ENCODE measurements at places on chromosomes 16 and 17.
A peak's percentile ranks its signal among the peaks of the same experiment; 100 is the strongest.

- no peaks in the 10 kb centered on the region for H3K36me3 ChIP-seq
- no peak overlapping the region for H3K4me3 ChIP-seq
- no peaks in the 10 kb centered on the region for H3K27me3 ChIP-seq
- H3K4me1 ChIP-seq: no peaks in the 10 kb centered on the region
- no peak for DNase-seq
These were observed 78.2 kb upstream of the RNU2-1 start for GRCh38 chr17:43312011-43312410.

GRCh38 chr17:62965174-62965685 lies 805 bp upstream of the TANC2 start:
- H3K4me1 ChIP-seq: peaks cover 6% of the 10 kb centered on the region
- H3K27me3 ChIP-seq: no peaks in the 10 kb centered on the region
- H3K4me3 ChIP-seq: peak overlapping the region; percentile 88
- no peak for DNase-seq
- H3K36me3 ChIP-seq: no peaks in the 10 kb centered on the region

GRCh38 chr16:27489906-27490305 lies 59.8 kb downstream of the GTF3C1 start:
- no peak for DNase-seq
- H3K36me3 ChIP-seq: peaks cover 63% of the 10 kb centered on the region
- no peak overlapping the region for H3K4me3 ChIP-seq
- H3K27me3 ChIP-seq: no peaks in the 10 kb centered on the region

GRCh38 chr16:86952769-86953168 lies 364.4 kb downstream of the C16orf95 start:
- H3K4me1 ChIP-seq: no peaks in the 10 kb centered on the region
- H3K27me3 ChIP-seq: no peaks in the 10 kb centered on the region
- H3K4me3 ChIP-seq: no peak overlapping the region
- H3K27ac ChIP-seq: no peak overlapping the region

DNA sequence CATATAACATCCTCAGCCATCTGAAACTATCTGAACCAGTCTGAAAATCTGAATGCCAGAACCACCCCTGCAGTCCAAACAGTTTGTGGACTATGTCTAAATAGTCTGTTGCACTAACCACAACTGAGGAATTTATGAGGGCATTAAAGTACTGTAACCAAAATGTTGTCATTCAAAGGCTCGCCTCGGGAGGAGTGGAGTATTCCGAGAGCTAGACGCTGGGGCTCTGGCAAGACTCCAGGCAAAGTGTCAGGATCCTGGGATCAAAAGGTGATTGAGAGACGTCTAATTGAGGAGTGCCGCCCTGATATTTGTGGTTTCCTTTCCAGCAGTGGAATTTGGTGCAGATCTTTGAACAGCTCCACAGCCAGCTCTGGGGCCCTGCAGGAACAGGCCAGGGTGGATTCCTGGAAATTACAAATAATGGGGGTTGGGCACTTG lies 142.9 kb upstream of the MYOCD start:
- no peaks in the 10 kb centered on the region for H3K27me3 ChIP-seq
- no peaks in the 10 kb centered on the region for H3K36me3 ChIP-seq
- DNase-seq: no peak
- no peak overlapping the region for H3K27ac ChIP-seq
- no peaks in the 10 kb centered on the region for H3K4me1 ChIP-seq

- no peak for DNase-seq
- no peaks in the 10 kb centered on the region for H3K27me3 ChIP-seq
- no peak overlapping the region for H3K4me3 ChIP-seq
These were observed 193.8 kb downstream of the SNX29 start for GRCh38 chr16:12170103-12171040.

DNA sequence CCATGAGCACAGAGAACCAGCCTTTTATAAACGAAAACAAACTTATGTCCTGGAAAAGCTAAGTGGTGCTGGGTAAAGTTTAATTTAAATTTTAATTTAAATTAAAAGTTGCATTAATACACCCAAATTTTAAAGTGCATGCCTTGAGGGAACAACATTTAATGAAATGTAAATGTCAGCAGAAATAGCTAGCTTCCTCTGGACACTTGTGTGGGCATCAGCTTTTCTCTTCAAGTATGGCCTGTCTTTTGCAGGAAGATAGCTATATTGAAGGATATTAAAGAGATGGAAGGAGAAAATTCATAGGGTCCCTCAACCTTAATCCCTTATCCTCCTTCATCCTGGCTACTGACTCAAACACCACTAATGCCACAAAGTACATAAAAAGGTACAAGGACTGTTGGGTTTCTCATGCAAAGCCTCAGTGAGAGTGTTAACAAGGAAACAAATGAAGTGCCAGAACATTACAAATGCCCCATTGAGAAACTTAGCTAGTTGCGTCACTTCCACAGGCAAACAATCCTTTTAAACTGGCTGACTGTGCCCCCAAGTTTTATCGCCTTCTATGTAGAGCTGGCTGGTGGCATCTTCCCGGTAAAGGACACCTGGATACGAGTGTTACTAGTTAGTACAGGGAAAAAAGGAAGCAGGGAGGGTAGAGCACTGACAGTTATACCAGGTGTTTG lies 14.1 kb downstream of the PHF12 start:
- peaks cover 32% of the 10 kb centered on the region for H3K4me1 ChIP-seq
- no peak for DNase-seq
- H3K27ac ChIP-seq: peak overlapping the region; percentile 20

DNA sequence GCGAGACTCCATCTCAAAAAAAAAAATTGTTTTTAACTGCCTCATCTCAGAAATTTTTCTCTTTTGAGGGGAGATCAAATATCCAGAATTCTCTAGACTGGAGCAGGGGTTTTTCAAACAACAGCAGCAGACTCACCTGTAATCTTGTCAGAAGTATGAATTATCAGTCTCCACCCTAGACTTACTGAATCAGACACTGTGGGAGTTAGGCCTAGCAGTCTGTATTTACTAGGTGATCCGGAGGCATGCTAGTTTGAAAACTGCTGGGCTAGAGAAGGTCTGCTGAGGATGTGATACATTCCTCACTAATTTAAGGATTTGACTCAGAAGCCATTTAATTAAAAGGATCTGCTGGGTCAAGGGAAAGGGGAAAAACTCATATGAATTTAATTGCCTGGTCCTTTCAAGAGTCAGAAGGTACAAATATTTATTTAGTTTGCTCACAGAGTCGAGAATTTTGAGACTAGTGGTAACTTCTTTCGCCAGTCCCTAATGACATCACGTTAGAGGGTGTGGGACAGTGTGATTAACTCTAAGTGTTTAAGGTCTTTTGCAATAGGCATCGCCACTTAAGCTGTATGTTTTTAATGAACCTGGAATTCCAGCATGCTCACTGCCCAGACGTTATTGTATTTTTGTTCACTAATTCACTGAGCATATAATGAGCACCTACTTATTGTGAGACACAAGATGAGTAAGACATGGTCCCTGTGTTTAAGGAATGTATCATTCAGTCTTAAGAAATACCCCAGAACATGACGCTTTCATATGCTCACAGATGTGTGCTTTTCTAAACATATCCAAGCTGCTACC lies 14.2 kb downstream of the ATP6V0A1 start:
- no peak for DNase-seq
- H3K36me3 ChIP-seq: peaks cover 9% of the 10 kb centered on the region
- peaks cover 14% of the 10 kb centered on the region for H3K4me1 ChIP-seq
- no peak overlapping the region for H3K4me3 ChIP-seq

- no peaks in the 10 kb centered on the region for H3K36me3 ChIP-seq
- peaks cover 22% of the 10 kb centered on the region for H3K4me1 ChIP-seq
- DNase-seq: peak; percentile 86
- H3K4me3 ChIP-seq: no peak overlapping the region
- H3K27ac ChIP-seq: no peak overlapping the region
These were observed 5.2 kb downstream of the CISD3 start for GRCh38 chr17:38735161-38735997.

DNA sequence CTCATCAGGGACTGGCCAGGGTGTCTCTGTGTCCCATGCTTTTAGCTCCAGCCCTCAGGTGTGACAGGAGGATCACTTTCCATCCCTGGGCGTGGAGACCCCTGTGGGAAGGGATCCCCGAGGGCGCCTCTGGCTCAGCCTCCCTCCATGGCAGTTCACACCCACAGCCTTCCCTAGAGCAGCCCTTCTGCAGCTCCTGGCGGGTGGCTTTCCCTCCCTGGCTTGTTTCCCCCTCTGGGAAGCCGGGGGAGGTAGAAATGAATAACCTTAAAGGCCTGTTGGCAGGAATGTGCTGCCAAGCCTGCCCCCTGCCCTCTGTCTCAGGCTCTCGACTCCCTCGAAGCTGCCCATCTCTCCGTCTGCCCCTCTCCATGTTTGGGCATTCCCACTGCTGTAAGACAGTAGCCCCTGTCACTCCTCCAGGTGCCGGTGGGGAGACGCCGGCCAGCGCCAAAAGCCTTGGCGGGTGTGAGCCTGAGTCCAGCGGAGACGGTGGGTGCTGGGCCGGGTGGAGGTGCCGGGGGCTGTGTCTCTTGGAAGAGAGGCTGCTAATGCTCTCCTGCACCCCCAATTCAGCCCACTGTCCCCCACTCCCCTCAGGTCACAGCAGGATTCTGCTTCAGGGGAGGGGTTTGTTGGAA lies 2.1 kb upstream of the ATP2A1 start:
- no peaks in the 10 kb centered on the region for H3K27me3 ChIP-seq
- H3K36me3 ChIP-seq: no peaks in the 10 kb centered on the region
- no peaks in the 10 kb centered on the region for H3K4me1 ChIP-seq
- H3K4me3 ChIP-seq: no peak overlapping the region

DNA sequence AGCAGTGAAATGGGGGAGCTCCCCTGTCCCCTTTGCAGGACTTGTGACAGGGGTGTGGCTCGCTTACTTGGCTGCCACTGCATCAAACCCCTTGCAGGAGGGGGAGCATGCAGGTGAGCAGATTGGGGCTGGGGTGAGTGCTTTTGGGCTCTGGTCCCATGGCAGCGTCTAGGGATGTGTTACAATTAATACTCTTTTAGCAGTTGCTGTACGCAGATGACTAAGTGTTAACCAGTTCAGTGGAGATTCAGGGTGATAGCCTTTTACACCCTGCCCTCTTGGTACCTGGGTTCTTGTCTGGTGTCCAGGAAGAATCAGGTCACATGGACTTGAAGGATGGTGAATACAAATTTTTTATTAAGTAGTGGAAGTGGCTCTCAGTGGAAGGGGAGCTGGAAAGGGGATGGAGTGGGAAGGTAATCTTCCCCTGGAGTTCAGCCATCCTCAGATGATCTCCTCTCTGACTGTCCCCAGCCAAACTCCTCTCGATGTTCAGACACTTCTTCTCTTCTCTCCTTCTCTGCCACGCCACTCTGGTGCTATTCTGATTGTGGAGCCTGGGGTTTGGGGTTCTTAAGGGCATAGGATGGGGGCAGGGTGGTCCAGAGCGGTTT lies 100.1 kb downstream of the MARF1 start:
- no peaks in the 10 kb centered on the region for H3K4me1 ChIP-seq
- no peak overlapping the region for H3K4me3 ChIP-seq
- H3K27ac ChIP-seq: no peak overlapping the region
- H3K36me3 ChIP-seq: no peaks in the 10 kb centered on the region
- DNase-seq: no peak
- H3K27me3 ChIP-seq: no peaks in the 10 kb centered on the region

DNA sequence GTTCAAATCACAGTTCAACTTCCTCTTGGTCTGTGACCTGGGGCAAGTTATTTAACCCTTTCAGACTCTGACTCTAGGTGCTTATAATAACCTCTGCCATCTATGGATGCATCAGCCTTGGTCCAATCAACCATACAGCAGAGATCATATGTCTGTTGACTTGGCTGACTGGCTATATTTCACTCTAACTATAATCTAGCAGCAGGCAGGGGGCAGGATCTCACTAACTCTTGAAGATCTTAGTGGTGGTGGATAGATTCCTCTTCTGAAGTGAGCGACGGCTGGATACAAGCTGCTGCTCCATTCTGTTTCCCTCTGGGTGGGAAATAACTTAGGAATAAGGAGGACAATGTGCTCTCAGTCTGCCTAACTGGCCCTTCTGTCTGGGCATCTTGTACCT lies 146.6 kb downstream of the SKAP1 start:
- no peak for DNase-seq
- H3K27me3 ChIP-seq: peaks cover 5% of the 10 kb centered on the region
- H3K36me3 ChIP-seq: no peaks in the 10 kb centered on the region
- no peaks in the 10 kb centered on the region for H3K4me1 ChIP-seq
- H3K27ac ChIP-seq: no peak overlapping the region

- DNase-seq: no peak
- H3K27ac ChIP-seq: no peak overlapping the region
- no peaks in the 10 kb centered on the region for H3K36me3 ChIP-seq
- H3K4me1 ChIP-seq: peaks cover 26% of the 10 kb centered on the region
These were observed 18.4 kb downstream of the TRAP1 start for GRCh38 chr16:3698941-3699340.

DNA sequence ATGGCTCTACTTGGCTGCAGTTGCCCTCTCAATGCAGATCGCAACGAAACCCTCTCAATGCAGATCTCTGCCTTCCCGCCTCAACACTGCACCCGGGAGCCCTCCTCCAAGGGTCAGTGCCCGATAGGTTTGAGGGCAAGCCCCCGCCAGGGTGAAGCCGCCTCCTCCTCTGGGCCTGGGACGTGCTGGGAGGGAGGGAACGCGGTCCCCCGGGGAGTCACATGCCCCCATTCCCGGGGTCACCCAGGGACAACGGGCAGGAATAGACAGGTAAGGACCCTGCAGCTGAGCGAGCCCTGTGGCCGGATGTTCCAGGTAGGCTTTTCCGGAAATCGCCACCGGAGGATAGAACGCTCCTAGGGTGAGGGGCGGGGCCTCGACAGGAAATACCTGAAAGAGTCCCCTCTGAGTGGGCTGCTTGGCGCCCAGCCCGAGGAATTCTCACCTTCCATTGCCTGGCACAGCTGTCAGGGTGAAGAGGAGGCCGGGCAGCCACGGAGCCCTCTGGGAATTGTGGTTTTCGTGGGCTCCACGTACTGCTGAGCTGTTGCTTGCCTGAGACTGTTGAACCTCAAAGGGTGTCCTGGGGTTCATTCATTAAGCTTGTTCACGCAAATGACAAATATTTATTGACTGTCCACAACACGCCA lies 12.8 kb downstream of the ZNF174 start:
- DNase-seq: no peak
- H3K27me3 ChIP-seq: no peaks in the 10 kb centered on the region

DNA sequence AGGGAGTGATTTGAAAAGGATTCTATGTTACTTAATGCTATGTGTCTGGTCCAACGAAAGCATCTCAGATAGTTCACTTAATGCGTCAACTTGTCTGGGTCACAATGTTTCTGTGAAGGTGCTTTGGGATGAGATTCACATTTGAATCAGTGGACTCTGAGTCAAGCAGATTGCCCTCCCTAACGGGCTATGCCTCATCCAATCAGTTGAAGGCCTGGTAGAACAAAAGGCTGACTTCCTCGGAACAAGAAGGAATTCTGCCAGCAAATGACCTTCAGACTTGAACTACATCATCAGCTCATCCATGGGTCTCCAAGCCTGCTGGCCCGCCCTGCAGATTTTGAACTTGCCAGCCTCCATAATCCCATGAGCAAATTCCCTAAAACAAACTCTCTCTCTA lies 15.2 kb downstream of the EMP2 start:
- H3K36me3 ChIP-seq: no peaks in the 10 kb centered on the region
- H3K4me1 ChIP-seq: no peaks in the 10 kb centered on the region
- no peak for DNase-seq

GRCh38 chr16:11672206-11673090 lies 4.2 kb downstream of the SNN start:
- H3K4me3 ChIP-seq: no peak overlapping the region
- DNase-seq: no peak
- no peaks in the 10 kb centered on the region for H3K27me3 ChIP-seq
- H3K4me1 ChIP-seq: peaks cover 24% of the 10 kb centered on the region

- no peaks in the 10 kb centered on the region for H3K4me1 ChIP-seq
- H3K27me3 ChIP-seq: no peaks in the 10 kb centered on the region
- no peaks in the 10 kb centered on the region for H3K36me3 ChIP-seq
These were observed 5.2 kb downstream of the IL32 start for GRCh38 chr16:3070608-3071111.
